ENCODE measurements at places on chromosomes 4 and X.

DNA sequence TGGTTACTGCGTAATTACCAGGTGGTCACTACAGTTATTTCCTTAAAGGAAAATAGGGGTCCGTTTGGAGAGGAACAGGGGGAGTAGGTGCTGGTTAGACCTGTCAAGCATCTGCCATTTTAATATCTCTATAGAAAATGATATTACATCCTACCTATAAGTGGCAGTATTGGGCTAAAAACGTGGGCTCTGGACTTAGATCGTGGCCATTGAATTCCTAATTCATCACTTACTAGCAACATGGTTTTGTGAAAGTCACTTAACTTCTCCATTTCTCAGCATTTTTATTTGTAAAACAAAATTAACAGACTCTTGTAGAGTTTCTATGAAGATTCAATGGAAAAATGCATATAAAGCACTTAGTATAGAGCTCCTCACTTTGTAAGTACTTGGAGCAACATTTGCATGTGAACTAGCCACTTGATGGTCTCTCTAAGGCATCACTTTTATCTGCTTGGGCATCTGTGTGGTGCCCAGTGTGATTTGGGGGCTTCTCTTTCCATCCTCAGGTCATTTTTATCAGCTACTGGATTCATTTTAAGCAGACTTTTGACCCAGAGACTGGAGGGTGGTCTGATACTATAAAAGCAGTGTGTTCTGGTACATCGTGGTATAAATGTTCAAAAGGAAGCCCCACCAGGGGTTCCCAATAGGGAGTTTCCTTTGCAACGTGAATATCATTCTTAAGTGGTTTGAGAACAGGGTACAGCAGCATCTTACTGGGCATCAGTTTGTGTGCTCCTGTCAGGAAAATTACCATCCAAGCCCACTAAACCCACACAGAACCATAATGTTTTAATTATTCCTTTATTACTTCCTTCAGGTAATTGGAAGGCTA, 42.7 kb upstream of the RASSF6 start:
- no peak for DNase-seq

GRCh38 chr4:3339577-3339976, 46.8 kb downstream of the RGS12 start:
- no peak for DNase-seq

- no peak for DNase-seq
Observed at GRCh38 chrX:41382714-41383645, 49.0 kb downstream of the DDX3X start.

GRCh38 chr4:67810011-67810410, 55.8 kb upstream of the GNRHR start:
- no peak for DNase-seq

DNA sequence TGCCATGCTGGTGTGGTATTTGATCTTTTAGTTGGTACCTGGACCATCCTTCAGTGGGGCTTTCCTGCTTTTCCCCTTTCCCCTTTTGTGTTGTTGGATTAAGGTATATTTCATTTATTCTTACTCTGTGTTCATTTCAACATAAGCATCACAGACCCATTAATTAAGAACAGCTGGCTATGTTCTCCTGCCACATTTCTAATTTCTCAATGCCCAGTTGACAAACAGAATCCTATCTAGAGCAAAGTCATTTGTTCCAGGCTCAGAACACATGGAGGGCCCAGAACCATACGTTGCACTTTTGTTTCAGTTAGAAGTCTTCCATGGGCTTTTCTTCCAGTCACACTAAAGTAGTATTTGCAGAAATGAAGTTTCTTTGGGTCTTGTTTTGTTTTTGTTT, 46.1 kb upstream of the EOLA2 start:
- DNase-seq: no peak
